ENCODE measurements at places on chromosomes 2 and 18. TPM values are rescaled to one million over a fixed set of nuclear protein-coding genes. Genes with fewer than 3 reads are reported as not detected.

GRCh38 chr18:31680831-31681568 is 3.4 kb downstream of the B4GALT6 start:
- H3K27ac ChIP-seq: no peak overlapping the region
- peaks cover 3% of the 10 kb centered on the region for H3K27me3 ChIP-seq
- no peak for DNase-seq
- H3K36me3 ChIP-seq: no peaks in the 10 kb centered on the region

EFEMP1 gene
- not detected for total RNA-seq

GRCh38 chr2:204503869-204504268 is 41.4 kb upstream of the PARD3B start:
- H3K27ac ChIP-seq: no peak overlapping the region
- H3K4me1 ChIP-seq: no peaks in the 10 kb centered on the region
- no peak for DNase-seq
- H3K36me3 ChIP-seq: no peaks in the 10 kb centered on the region

- no peak overlapping the region for H3K27ac ChIP-seq
- no peak for DNase-seq
- H3K27me3 ChIP-seq: no peaks in the 10 kb centered on the region
- no peaks in the 10 kb centered on the region for H3K36me3 ChIP-seq
- H3K4me1 ChIP-seq: no peaks in the 10 kb centered on the region
Measured at GRCh38 chr2:150339282-150339681, 148.2 kb downstream of the RND3 start.

GRCh38 chr2:2519381-2519780 is 188.3 kb upstream of the MYT1L start:
- H3K36me3 ChIP-seq: no peaks in the 10 kb centered on the region
- H3K4me1 ChIP-seq: no peaks in the 10 kb centered on the region
- DNase-seq: no peak
- H3K27ac ChIP-seq: no peak overlapping the region
- no peaks in the 10 kb centered on the region for H3K27me3 ChIP-seq

GRCh38 chr2:180980943-180981911 is 822 bp downstream of the UBE2E3 start:
- DNase-seq: peak; percentile 24
- H3K36me3 ChIP-seq: no peaks in the 10 kb centered on the region
- H3K27me3 ChIP-seq: no peaks in the 10 kb centered on the region
- H3K4me1 ChIP-seq: peaks cover 37% of the 10 kb centered on the region

- H3K4me1 ChIP-seq: peaks cover 11% of the 10 kb centered on the region
- H3K4me3 ChIP-seq: peak overlapping the region; percentile 46
- peak overlapping the region; percentile 68 for H3K27ac ChIP-seq
- DNase-seq: no peak
- H3K27me3 ChIP-seq: no peaks in the 10 kb centered on the region
Measured at GRCh38 chr2:24122366-24123194, 554 bp downstream of the PFN4 start.

GRCh38 chr18:2134364-2134763 is 436.9 kb downstream of the METTL4 start:
- no peak overlapping the region for H3K27ac ChIP-seq
- no peak overlapping the region for H3K4me3 ChIP-seq
- no peak for DNase-seq
- no peaks in the 10 kb centered on the region for H3K4me1 ChIP-seq
- H3K36me3 ChIP-seq: no peaks in the 10 kb centered on the region

- H3K4me3 ChIP-seq: no peak overlapping the region
- no peaks in the 10 kb centered on the region for H3K4me1 ChIP-seq
- H3K27me3 ChIP-seq: no peaks in the 10 kb centered on the region
- no peaks in the 10 kb centered on the region for H3K36me3 ChIP-seq
Measured at GRCh38 chr2:136436936-136437335, 319.0 kb upstream of the CXCR4 start.

- no peak overlapping the region for H3K27ac ChIP-seq
- H3K36me3 ChIP-seq: no peaks in the 10 kb centered on the region
- no peak for DNase-seq
- no peaks in the 10 kb centered on the region for H3K27me3 ChIP-seq
- H3K4me3 ChIP-seq: no peak overlapping the region
Measured at GRCh38 chr2:232437195-232437571, 18.8 kb upstream of the ALPI start.

GRCh38 chr18:41706301-41706700 is 248.7 kb upstream of the PIK3C3 start:
- DNase-seq: no peak
- H3K4me1 ChIP-seq: no peaks in the 10 kb centered on the region
- no peak overlapping the region for H3K4me3 ChIP-seq
- no peak overlapping the region for H3K27ac ChIP-seq

- DNase-seq: no peak
- H3K27ac ChIP-seq: no peak overlapping the region
- peaks cover 89% of the 10 kb centered on the region for H3K4me1 ChIP-seq
- no peaks in the 10 kb centered on the region for H3K27me3 ChIP-seq
Measured at GRCh38 chr18:69949538-69949936, 1.9 kb upstream of the CD226 start.

GRCh38 chr2:48249025-48249424 is 280.9 kb upstream of the STON1 start:
- H3K27ac ChIP-seq: no peak overlapping the region
- no peak overlapping the region for H3K4me3 ChIP-seq
- no peaks in the 10 kb centered on the region for H3K27me3 ChIP-seq
- DNase-seq: no peak

CNOT9 gene
- 135 TPM for total RNA-seq

GRCh38 chr2:12479065-12479601 is 237.6 kb upstream of the TRIB2 start:
- H3K4me3 ChIP-seq: no peak overlapping the region
- no peaks in the 10 kb centered on the region for H3K27me3 ChIP-seq
- H3K36me3 ChIP-seq: no peaks in the 10 kb centered on the region
- DNase-seq: no peak
- H3K4me1 ChIP-seq: no peaks in the 10 kb centered on the region

All from CD8-positive, alpha-beta memory T cell (primary cell).